ENCODE measurements at places on chromosomes 6 and 20.

DNA sequence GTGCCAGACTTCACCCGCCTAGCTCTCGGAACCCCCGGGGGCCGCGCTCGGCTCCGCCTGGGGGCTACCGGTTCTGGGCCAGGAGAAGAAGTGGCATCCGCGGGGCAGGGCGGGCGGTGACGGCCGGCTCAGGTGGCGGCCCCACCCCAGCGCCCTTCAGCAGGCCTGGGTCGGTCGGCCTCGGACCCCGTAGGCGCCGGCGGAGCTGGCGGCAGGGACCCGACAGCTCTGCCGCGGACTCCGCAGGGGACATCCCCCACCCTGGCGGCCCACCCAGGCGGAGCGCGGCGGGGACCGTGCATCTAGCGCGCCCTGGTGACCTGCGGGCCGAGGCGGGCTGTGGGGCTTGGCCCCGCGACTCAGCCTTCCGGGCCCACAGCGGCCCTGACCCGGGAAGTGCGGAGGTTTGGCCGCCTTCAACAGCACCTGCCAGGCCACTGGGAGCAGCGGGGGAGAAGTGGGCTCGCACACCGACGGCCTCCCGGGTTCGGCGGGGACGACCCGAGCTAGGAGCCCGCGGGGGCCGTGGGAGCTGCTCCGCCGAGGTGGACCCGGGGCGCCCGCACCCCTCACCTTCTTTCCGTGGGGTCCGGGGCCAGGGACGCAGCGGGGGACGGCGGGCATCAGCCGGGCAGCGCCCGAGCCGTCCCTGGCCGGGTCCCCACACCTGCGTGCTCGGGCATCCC, 87.1 kb downstream of the TMEM242 start:
- no peak for DNase-seq

DNA sequence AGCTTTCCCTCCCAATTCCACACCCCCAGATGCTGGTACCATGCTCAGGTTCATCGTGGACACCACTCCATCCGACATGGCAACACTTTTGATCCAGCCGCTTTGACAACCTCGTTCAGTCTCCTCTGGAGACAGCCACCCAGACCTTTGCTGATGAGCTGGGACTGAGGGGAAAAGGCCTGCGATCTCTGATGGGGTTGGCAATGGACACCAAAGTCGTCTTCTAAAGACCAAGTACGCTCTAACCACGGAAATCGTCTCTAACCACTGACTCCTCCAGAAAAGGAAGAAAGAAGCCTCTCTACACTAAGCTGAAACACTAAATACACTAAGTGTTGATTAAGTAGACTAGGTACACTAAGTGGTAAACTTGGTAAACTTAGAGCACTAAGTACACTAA, 26.1 kb upstream of the HLA-E start:
- DNase-seq, result no peak

DNA sequence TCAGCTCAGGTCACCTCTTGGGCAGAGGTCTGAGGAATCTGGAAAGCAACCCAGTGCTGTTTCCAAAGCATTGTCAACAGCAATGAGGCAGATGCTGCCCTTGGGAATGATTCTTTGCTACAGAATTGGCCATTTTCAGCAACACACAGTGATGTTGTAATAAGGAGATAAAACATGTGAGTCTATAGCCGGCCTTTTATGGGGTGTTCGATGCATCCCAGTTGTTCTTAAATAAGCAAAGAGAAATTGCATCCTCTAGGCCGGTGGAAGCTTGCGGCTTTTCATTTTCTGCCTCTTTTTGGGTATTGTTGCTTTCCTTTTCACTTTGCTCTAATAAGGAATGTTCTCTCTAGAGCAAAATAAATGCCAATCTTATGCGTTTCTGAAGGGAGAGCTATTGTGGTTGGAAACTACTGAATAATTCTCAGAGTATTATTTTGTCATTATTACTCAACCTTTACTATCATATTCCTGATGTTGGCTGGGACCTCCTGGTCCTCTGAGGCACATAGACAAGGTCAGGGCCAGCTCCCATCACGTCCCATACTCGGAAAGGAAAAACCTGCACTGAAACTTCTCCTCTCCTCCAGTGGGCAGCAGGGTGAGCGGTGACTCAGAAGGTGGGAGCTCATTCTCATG, 214.2 kb downstream of the CDH26 start:
- no peak for DNase-seq

DNA sequence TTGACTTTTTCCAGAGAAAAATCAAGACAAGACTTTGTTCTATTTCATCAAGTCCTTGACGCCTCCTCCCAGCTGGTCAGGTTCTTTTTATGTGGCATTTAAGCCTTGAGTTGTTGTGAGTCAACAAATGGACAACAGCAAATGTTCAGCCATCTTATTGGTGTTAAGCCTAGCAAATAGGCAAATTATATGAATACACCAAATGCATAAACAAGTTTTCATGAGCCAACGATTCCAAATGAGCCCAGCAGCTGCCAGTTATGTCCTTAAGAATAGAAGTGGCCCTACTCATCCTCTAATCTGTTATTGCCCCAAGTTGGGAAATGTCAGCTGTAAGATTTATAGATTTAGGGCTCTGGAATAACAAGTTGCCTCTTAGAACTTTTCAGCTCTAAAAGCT, 312.0 kb downstream of the SOX4 start:
- no peak for DNase-seq

GRCh38 chr6:116400328-116400727, 29.6 kb downstream of the DSE start:
- no peak for DNase-seq

- no peak for DNase-seq
Observed at GRCh38 chr6:166056637-166057036, 111.0 kb downstream of the TBXT start.

GRCh38 chr20:19314621-19315020, 102.2 kb downstream of the SLC24A3 start:
- no peak for DNase-seq

- DNase-seq, result peak; percentile 10
Observed at GRCh38 chr6:36546308-36546919, 865 bp downstream of the STK38 start.

DNA sequence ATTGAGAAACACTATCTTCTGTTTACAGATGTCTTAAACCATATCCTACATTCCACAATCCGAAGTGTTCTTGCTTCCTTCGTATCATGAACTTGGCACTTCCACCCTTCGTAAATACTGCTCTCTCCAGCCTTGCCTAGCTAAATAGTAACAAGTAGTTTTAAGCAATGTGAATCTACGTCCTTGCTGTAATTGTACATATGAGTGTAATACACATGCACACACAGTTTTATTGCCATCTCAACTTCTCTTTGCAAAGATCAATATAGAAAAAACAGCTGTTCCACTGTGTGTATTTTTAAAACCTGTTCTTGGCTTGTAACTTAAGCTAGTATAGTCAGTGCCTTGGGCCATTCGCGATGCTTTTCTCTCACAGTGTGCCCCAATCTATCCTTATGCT, 1524.7 kb downstream of the GRIK2 start:
- no peak for DNase-seq

DNA sequence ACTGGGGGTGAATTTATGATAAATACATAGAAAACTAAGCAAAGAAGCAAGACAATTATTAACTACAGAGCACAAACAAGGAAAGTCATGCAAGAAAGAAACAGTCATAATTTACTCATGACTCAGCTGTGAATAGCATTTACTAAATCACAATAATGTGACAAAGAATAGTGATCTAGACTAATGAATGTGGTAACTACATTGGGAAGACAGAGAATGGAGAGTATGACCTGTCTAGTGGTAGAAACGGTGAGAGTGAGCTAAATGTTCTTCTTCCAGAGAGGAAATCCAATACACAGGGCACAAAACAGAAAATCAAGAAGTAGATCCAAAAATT, 153.5 kb upstream of the DST start:
- DNase-seq, result no peak

DNA sequence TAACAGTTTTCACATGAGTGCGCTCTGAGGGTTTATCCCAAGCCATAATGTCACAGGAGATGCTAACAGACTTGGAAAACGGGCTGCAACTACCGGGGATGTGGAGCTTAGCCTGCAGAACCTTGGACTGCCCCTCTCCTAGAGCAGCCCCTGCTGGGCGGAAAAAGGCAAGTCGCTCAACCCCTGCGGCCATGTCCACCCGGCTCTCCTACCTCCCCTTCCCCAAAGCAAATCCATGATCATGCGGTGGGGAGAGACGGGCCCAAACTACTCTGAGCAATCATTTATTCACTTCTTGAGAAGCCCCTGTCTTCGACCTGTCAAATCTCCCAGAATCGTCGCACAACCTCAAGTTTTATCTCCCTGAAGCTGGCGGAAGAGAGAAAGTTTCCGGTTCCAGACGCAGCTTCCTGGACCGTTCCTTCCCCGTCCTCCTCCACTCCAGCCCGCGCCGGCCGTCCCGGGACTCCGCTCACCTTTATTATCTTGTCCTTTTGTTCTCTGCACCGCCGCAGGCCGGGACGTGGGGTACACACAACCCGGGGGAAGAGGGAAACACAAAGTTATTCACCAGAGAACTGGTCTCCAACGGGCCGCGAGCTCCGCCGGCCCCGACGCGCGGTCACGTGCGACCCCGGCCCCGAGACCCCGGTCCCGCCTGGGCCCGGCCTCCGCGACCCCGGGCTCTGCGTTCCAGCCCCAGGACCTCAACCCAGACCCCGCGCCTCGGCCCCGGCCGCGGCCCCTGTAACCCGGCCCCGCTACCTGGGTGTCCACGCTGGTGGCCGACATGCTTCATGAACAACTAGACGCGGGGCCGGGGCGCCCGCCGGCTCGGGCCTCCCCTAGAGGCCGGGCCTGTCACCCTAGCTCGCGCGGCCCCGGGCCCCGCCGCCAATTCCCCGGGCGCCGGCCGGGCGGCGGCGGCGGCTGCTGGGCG, 560 bp downstream of the YTHDF1 start:
- DNase-seq, result no peak

- no peak for DNase-seq
Observed at GRCh38 chr20:13771853-13772453, 12.8 kb downstream of the ESF1 start.

GRCh38 chr6:165701564-165702354, 38.7 kb upstream of the PDE10A start:
- DNase-seq, result no peak

- DNase-seq, result no peak
Observed at GRCh38 chr6:20186981-20187380, 25.3 kb downstream of the MBOAT1 start.

GRCh38 chr20:46544576-46544975, 5.9 kb downstream of the OCSTAMP start:
- DNase-seq, result no peak

GRCh38 chr6:26598267-26598666, 1.5 kb downstream of the ABT1 start:
- DNase-seq, result no peak

DNA sequence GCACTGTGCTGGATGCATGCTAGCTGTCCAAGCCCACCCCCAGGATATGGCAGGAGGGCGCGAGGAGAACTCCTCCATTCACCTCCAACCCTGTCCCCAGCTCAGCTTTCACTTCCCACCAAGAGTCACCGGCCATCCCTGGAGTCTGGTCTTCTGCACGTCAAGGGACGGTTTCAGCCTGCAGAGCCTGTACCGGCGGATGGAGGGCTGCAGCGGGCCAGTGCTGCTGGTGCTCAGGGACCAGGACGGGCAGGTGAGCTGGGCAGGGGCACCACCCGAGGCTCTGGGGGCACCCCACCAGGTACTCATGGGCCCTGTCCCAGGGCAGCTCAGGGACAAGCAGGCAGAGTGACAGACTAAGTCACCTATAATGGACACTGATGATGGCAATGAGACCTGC, 3.0 kb downstream of the TLDC2 start:
- no peak for DNase-seq

GRCh38 chr20:53517146-53517545, 76.5 kb downstream of the ZNF217 start:
- no peak for DNase-seq

GRCh38 chr6:31349301-31349700, 7.7 kb downstream of the HLA-B start:
- DNase-seq, result no peak

- no peak for DNase-seq
Observed at GRCh38 chr6:115909923-115910546, 150.7 kb downstream of the FRK start.

- no peak for DNase-seq
Observed at GRCh38 chr6:72783035-72783434, 161.2 kb downstream of the KCNQ5 start.

DNA sequence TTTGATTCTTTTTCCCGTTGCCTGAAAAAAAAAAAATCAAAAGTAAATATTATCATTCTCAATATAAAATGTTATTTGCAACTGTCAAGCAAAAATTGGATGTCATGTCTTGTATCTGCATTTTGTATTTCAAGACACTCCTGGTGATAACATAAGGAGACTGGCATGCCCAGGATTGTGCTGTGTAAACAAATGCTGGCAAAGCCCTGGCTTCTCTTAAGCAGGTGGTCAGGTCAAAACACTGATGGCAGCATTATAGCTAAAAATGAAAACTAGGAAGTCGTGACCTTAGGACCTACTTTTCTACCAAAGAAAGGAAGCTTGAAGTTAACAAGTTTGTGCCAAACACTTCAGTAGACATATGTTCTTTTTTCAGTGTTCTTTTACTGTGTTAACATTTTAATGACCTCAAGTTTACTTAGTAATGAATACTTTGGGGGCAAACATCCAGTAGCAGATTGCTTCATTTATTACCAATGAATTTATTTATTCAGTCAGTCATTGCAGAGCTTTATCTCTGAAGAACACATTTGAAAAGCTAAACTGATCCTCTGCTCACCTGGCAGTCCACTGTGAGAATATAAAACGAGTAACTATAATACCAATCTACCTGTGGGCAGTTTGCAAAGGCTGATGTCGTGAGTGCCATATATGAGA, 243.1 kb upstream of the FLRT3 start:
- DNase-seq, result no peak

DNA sequence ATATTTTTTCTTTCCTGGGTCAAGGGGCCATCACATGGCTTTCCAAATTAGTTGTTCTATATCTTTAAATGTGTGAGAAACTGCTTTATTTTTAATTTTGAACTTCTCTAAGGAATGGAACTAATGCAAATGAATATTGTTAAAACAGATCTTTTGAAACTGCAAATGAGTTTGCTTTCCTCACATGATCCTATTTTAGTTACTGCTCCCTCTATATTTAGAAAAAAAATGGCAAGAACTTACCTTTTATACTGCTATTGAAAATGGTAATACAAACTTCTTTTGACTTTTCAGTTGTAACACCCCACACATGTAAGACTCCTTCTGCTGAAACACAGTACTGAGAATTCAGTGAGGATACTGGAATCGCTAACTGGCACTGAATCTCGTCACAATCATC, 15.9 kb downstream of the IFNGR1 start:
- DNase-seq, result no peak

- DNase-seq, result no peak
Observed at GRCh38 chr20:58697867-58698703, 5.5 kb downstream of the NPEPL1 start.

GRCh38 chr6:123176706-123177105, 180.7 kb downstream of the CLVS2 start:
- DNase-seq, result no peak
